ENCODE measurements at places on chromosomes 11 and 22. TPM values are rescaled to one million over a fixed set of nuclear protein-coding genes. Genes with fewer than 3 reads are reported as not detected.

Gene CD6
- total RNA-seq = 298 TPM

Gene ZP1
- not detected for total RNA-seq

Gene ACR
- total RNA-seq = not detected

Gene ADM2
- 25.5 TPM for total RNA-seq

Gene OR5A1
- not detected for total RNA-seq

Gene MS4A7
- total RNA-seq = not detected

Gene ANKRD13D
- 90.9 TPM for total RNA-seq

Gene OR51I1
- not detected for total RNA-seq

Gene TMEM41B
- total RNA-seq = 38.1 TPM

Gene RAB3IL1
- 0.34 TPM for total RNA-seq

Gene GSTT2B
- 0.46 TPM for total RNA-seq

Gene C11orf86
- not detected for total RNA-seq

Gene SCUBE1
- total RNA-seq = not detected

Gene GNAZ
- total RNA-seq = 0.56 TPM

Gene AQP11
- total RNA-seq = 0.69 TPM

Gene CTSW
- 27.8 TPM for total RNA-seq

Gene HEPN1
- total RNA-seq = not detected

Gene IGLL1
- not detected for total RNA-seq

Gene OR10A6
- not detected for total RNA-seq

Gene DCDC1
- total RNA-seq = 0.42 TPM

Gene SPTBN2
- 0.69 TPM for total RNA-seq

Gene SBF1
- 108 TPM for total RNA-seq

Gene APOA5
- total RNA-seq = not detected

Gene SCGB1A1
- total RNA-seq = not detected

Gene PAFAH1B2
- 64.3 TPM for total RNA-seq

Gene KCNQ1OT1
- 0.35 TPM for total RNA-seq

Gene MRTFA
- 51.7 TPM for total RNA-seq

Gene FAM227A
- 0.28 TPM for total RNA-seq

Gene DLG2
- total RNA-seq = 4.1 TPM

Gene GGT5
- total RNA-seq = 0.37 TPM

Gene GDPD4
- total RNA-seq = not detected

Gene RAG2
- not detected for total RNA-seq

Gene LMO2
- total RNA-seq = not detected

Gene LRRC74B
- not detected for total RNA-seq

Gene OR56A3
- not detected for total RNA-seq

Gene CSNK2A3
- total RNA-seq = 0.29 TPM

Gene RAB39A
- not detected for total RNA-seq

Gene CCDC81
- 0.77 TPM for total RNA-seq

Gene FAM180B
- total RNA-seq = 0.16 TPM

Gene KCNJ1
- total RNA-seq = not detected
